ENCODE measurements at places on chromosomes 11 and 22.

DNA sequence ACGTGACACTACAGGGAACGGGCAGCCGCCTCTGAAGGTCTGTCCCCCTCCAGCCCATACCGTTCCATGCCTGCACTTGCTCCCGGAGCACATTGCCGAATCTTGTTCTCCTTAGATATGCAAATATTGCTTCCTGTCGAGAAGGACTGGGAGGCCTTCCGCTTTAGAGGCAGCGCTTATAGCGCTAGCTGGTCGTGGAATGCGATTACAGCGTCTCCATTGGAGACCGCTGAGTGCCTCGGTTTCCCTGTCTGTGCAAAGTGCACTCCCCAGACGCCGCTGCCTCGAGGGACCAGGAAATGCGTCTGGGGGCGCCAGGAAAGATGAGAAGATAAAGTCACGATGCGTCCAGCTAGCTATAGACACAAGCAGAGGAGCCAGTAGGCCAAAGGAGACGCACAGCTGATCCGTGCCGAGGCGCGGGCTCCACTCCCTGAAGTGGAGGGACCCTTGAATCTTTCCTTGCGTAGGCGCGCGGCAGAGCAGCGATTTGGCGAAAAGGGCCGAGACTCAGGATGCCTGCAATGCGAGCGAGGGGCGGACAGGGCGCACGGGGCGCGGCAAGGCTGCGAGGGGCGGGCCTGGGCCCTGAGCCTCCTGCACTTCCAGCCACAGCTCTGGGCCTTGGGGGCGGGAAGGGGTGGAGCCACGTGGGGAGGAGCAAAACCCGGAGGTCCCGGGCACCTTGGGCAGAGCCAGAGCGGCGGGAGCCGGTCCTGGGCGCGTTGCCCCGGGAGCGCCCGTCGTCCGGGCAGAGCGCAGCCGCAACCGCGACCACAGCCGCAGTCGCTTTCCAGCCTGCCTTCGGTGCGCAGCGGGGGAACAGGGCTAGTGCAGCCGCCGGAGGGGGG lies at the start of gene RASSF10:
Gene RASSF10 (plus strand): TSS at position 692 of the 851 bp plus-strand sequence. CDS start 261 bp downstream, outside the sequence.
- no peak for DNase-seq

GRCh38 chr11:112366777-112367176 lies 106.1 kb upstream of the PLET1 start:
- DNase-seq = no peak

DNA sequence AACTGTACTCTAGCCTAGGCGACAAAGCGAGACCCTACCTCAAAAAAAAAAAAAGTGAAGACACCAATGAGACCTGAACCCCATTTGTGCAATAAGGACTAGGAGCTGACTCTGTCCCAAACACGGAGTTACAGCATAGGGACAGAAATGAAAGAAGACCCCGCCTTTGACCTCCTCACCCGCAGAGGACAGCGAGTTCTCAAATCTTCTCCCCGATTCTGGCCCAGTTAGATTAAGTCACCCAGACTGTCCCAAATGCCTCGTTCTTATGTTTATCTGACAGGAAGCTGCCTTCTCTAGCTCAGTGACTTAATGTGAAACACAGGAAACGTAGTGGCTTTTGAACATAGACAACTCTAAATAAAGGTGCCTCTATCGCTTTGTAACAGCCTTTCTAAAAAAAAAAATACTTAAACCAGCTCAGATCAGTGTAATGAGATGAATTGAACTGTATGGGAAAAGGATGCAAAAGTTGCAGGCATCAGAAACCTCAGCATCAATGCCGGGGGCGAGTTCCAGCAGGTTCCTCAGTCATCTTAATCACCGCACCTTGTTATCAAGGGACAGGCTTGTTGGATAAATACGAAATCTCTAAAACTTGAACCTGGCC lies 10.6 kb downstream of the MYH9 start:
- DNase-seq = peak; percentile 46

DNA sequence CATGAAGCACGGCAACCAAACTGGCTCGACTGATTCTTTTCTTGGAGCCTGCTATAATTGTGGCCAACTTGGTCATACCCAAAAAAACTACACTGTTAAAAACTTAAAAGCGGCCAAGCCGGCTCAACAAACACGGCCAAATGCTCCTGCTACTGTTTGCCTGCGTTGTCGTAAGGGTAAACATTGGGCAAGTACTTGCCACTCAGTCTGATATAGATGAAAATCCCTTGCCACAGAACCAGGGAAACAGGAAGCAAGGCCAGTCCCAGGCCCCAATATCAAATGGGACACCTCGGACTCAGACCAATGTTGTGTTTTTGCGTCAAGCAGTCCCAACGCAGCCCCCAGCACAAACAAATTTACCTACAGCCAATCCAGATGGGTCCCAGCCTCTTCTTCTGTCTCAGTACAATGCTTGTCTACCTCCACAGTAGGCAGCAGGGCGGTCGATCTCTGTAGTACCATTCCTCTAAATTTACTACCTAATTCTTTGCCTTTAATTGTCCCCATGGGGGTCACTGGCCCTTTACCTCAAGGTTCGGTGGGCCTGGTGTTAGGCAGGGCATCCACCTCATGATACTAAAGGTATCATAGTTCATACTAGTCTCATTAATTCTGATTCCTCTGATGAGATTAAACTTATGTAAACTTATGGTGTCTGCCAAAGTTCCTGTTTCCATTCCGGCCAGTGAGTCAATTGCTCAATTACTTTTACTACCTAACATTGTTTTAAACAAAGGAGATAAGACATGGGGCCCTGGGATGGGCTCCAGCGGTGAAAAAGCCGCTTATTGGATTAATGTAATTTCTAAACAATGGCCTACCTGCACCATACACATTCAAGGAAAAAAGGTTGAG lies 3.7 kb upstream of the COMT start:
- DNase-seq = no peak

- DNase-seq = peak; percentile 90
These were observed 66.8 kb downstream of the LARGE1 start for GRCh38 chr22:33853200-33854097.

DNA sequence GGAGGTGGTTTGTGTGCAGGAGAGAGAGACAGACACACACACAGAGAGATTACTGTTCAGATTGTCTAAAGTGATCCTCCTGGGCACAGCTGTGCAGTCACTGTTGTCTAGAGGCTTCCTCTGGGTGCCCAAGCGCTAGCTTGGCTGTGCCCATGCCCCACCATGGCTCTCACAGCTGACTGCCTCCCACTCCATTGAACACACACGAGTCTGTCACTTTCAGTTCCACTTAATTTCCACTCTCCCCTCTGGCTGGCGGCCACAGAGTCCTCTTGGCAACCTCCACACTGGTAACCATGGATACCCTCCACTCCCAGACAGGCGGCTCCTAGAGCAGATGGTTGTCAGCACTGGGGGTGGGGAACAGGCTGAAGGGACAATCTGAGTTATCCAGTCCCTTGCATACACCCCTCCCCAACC lies 29.1 kb downstream of the MAP6 start:
- DNase-seq = peak; percentile 54

DNA sequence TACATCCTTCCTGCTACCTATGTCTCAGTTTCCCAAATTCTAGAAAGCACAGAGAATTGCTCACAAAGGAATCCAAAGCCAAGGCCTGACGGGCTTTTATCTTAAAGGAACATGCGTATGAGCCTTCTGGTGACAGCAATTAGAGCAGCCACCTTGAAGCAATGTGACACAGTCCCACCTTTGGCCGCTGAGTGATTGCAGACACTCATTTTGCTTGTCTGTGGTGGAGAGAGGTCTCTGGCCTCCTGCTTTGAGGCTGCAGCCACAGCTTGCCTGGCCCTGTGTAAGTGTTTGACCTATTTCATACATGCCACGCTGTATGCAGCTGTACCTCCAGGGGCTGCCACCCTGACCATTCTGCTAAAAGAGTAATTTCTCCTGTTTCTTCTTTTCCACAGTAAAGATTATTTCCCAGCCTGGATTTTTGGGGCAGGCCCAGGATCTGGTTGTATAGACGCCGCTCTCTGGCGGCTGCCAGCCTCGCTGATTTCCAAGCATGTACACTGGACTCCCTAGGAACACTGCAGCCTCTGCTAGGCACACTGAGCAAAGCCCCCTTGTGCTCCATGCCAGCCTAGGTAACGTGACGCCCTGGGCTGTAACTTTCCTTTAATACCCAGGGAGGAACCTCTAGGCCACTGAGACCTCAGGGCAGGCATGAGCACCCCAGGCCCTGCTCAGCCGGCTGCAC lies 1.1 kb upstream of the TMA7B start:
- no peak for DNase-seq

- peak; percentile 2 for DNase-seq
These were observed 377.7 kb downstream of the TENM4 start for GRCh38 chr11:79062814-79063762.

DNA sequence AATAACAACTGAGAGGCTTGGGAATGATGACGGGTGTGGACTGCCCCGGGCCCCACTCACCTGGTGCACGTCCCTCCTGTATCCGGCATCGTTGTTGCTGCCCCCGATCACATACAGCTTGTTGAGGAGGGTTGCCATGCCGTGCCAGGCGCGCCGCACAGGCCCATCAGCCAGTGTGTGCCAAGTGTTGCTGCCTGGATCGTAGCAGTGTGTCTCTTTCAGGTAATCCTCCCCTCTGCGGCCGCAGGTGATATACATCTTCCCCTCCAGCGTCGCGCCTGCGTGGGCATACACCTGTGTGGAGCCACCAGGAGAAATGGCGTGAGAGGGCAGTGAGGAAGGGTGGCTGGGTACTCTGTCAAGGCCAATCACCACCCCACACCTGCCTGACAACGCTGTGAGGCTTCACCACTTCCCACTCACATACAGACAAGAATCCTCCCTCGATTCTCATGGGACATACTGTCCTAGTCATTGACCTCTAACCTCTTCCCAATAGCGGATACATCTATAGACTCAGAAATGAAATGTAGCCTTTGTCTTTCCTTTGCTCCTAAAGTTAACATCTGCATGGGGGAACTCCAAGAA lies 8.9 kb upstream of the SCARF2 start:
- no peak for DNase-seq

DNA sequence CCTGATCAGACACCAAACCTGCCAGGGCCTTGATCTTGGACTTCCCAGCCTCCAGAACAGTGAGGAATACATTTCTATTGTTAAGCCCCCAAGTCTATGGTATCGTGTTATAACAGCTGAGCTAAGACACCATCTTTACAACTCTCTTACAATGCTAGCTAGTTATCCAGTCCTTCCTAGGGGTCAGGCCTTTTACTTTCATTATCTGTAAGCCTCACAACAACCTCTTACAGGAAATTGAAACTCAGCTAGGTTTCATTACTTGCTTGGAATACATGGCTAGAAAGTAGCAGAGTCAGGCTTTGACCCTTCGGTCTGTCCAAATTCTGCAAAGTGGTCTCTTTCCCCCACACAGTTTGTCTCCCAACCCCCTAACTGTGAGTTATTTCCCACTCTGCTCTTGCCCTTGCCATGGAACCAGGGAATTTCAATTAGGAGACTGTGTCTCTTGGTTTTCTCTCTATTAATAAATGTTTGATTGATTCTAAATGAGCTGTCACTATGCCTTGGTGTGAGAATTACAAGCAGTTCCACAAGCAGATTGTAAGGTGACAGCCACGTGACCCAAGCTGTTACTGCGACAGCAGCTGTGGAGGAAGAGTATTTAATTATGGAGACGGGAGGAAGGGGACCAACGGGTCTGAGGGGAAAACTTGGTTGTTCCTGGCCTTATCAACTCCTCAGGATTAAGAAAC lies 38.4 kb upstream of the CLMP start:
- DNase-seq = no peak

DNA sequence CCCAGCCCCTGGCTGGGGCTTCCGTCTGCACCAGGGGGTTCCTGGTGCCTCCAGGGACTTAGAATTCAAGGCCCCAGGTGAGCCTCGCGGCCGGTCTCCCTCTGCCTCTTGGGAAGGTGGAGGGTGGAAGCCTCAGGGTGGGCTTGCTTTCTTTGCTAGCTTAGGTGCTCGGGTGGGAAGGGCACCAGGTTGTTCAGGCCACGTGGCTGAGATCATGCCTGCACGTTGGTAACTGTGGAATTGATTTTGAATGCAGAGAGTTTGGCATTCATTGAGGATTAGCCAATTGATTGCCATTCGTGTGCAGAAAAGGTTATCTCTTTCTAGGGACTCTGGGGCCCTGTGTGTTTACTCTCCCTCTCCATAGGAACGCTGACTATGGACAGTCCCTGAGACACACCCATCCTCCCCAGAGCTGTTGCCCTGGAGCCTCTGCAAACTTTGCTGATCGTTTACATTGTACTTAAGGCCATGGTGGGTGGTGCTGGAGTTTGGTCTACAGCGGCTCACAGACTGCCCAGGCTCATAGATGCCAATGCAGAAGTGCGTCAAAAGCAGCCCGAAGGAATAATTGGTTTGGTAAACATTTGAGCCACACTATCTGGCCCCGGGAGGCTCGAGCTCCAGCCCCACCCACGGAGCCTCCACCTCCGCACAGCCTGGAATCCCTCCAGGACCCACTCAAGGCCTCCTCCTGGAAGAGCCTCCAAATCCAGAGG lies 1457.7 kb downstream of the BRD1 start:
- no peak for DNase-seq

- DNase-seq = no peak
These were observed 453 bp downstream of the GAS2 start for GRCh38 chr11:22666688-22667439.

GRCh38 chr22:32341122-32341740 lies 16.4 kb upstream of the RFPL3 start:
- DNase-seq = no peak

DNA sequence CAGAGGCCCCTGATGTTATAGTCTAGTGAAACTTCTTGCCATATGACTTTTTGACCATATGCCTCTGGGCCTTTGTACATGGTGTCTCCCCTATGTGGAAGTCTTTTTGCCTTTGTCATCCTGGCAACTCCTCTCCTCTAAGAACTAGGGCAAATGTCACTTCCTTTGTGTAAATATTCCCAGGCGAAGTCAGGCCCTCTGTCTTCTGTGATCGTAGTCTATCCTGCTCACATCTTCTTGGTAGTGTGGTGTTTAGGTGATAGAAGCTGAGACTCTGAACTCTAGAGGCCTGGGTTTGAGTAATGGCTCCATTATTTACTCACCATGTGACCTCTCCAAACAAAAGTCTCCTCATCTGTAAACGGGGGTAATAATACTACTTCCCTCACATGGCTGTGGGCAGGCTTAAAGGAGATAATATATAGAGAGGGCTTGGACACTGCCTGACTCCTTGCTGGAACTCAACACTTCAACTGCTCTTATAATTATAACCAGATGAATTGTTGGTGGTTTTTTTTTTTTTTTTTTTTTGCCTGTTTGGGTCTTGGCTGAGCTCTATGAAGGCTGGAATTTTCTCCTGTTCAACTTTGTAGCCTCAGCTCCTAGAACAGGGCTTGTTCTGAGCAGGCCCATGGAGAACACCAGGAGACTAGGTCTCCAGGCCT lies 43.8 kb downstream of the INSC start:
- no peak for DNase-seq

DNA sequence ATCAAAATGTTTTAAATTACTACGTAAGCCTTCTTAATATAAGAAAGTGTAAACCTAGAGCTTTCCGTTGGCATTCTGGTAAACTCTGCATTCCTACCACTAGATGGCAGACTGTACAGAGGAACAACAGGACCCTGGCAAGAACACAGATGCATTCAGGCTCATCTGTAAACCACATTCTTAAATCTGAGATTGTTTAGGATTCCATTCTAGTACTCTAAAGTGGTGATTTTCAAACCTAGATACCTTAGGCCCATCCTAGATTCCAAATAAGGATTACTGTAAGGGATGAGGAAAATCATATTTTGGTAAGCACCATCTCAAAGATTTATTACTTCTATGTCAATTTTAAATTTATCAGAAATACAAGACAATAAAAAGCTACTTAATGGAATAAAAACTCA lies 26.9 kb downstream of the PICALM start:
- peak; percentile 91 for DNase-seq

All from NAMALWA (cell line).